ENCODE measurements at places on chromosomes 1 and 21.

- DNase-seq = no peak
These were observed 37.8 kb upstream of the TLR5 start for GRCh38 chr1:223180731-223181321.

DNA sequence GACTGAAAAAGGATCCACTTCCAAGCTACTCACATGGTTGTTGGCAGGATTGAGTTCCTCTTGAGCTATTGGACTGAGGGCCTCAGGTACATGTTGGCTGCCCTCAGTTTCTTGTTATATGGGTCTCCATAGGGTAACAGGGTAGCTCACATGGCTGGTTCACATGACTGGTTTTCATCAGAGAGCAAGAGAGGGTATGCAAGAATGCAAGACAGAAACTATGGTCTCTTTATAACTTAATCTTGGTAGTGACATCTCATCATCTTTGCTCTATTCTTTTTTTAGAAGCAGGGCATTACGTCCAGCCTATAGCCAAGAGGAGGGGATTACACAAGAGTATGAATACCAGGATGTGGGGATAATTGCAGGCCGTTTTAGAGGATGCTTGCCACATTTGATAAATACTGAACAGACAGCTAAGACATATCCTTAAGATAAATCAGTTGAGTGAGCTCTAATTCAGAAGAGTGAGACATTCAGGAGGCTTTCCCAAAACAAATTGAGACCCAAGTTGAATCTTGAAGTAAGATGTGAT, 100.2 kb downstream of the HMCN1 start:
- DNase-seq = no peak

- no peak for DNase-seq
These were observed 92.1 kb upstream of the ADAMTS5 start for GRCh38 chr21:27058673-27059605.

DNA sequence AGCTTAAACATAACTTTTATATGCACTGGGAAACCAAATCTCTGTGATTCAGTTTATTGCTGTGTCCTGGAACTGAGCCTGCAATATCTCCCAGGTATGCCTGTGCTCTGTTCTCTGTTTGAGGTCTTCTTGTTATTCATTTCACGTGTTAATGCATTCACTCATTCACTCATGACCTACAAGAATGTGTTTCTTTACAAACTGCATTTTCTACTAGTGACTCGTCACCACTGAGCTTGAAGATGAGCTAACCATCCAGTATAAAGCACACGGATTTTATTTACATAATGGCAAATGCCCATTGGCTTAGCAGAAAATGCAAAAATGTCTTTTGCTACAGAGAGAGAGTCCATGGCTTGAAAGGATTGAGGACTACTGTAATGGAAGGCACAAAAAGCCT, 75.0 kb upstream of the DUSP10 start:
- DNase-seq = no peak

DNA sequence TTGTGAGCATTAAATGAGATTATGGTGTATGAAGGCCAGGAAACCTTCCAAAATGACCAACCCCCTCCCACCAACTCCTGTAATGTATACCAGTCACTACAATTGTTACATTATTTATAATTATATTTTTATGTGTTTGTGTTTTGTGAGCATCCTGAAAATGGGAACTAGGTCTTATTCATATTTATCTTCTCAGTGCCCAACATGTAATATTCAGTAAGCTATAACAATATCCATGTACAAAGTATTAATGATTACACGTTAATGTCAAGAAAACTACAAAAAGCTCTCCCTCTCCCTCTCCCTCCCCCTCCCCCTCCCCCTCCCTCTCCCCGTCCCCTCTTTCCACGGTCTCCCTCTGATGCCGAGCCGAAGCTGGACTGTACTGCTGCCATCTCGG, 19.0 kb upstream of the ASAP3 start:
- DNase-seq = no peak

DNA sequence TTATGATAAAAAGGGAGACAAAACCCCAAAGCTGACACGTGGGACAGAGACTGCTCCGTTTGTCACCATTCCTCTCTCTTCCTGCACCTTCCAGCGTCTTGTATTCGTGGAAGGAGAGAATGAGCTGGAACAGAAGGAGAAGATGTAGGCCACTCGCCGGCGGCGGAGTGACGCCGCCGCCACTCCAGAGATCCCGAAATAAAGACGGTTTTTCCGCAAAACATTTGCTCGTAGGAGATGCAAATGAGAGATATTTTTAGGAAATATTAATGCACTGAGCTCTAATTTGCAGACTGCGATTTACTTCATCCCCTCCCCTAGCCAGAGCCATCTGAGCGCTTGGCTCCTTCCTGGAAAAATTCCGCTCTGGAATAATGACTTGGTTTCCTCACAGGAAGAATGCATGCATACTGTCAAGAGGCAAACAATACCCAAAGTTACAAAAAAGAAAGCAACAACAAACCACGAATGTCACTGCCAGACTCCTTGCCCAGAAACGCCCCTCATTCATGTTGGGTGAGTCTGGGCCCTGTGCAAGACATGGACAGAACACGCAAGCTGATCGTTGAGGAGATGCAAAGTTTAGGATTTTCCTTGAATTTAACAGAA, 18.0 kb upstream of the ADARB1 start:
- no peak for DNase-seq

DNA sequence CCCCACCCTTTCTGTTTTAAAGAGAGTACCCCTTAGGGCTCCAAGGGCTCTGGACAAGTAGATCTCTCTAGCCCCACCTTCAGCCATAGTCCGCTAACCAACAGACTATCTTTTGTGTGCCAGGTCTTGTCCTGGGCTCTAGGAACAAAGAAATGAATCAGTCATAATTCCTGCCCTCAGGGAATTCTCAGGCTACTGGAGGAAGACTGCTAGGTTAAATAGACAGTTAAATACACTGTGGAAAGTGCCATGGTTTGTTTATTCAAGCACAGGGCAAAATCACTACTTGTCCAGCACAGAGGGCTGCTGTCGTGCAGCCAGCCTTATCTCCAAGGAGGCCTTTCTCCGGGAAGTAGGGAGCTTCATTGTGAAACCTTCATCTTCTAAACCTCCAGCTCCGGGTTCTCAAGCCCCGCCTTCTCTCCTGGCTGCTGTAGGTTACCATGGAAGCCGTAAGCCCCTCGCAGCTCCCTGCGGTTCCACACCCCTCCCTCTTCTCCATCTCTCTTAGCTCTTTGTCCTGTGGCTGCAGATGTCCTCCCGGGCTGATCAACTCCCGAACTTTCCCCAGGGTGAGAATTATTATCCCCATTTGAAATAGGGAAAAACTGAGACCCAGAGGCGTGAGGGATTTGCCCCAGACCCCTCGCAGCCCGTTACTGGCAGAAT, 29.8 kb downstream of the SHISAL2A start:
- DNase-seq = no peak

GRCh38 chr1:214044438-214045214, 56.9 kb downstream of the PROX1 start:
- DNase-seq = no peak

- no peak for DNase-seq
These were observed 2.5 kb upstream of the F3 start for GRCh38 chr1:94543893-94544635.

GRCh38 chr1:232810856-232811255, 5.6 kb downstream of the MAP10 start:
- no peak for DNase-seq

GRCh38 chr1:167905671-167906070, 8.3 kb downstream of the ADCY10 start:
- DNase-seq = no peak

- no peak for DNase-seq
These were observed 20.6 kb upstream of the PTTG1IP start for GRCh38 chr21:44893948-44894656.

DNA sequence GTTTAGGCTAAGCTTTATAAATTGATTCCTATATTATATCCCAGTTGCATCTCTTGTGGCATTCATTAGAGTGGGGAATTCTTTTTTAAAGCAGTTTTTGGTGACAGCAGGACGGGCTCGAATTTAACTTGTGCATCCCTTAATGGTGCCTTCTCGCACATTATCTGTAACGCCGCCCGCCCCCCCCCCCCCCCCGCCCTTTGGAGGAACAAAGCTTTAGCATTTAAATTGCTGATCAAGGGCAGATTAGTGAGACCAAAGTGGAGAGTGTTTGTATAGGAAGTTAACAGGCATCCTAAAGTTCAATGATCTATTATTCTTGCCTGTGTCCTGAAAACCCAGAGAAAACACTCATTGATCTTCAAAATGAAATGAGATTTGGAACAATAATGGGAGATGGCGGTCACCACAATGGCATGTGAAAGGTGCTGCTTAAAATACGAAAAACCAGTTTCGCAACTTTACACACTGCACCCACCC, 2.2 kb downstream of the LMO4 start:
- no peak for DNase-seq

- DNase-seq = no peak
These were observed 652.9 kb downstream of the ADGRL2 start for GRCh38 chr1:82453511-82454185.

DNA sequence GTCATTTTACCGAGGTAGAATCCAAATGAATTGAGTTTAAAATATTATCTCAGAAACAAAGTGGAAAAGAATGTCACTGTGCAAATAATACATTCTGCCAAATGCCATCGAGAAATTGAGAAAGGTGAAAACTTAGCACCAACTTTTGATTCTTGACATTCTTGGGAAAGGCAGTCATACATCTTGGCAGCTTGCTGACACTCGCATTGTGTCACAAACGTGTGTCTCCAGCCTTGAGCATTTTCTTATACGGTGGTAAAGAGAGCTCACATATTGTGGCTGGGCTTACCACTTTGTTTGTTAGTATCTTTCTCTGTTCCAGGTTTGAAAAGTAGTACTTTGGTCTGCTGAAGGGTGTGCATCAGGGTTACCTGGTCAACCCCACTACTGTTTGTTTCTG, 1456.1 kb downstream of the BRINP3 start:
- no peak for DNase-seq

All from GM06990 (cell line).